ENCODE measurements at places on chromosomes 13 and 19.

- no peak for DNase-seq
Observed at GRCh38 chr19:51359294-51359693, 6.9 kb downstream of the ETFB start.

- DNase-seq, result no peak
Observed at GRCh38 chr19:850221-850978, 1.7 kb upstream of the ELANE start.

- no peak for DNase-seq
Observed at GRCh38 chr19:47350630-47351029, 1.5 kb downstream of the DHX34 start.

GRCh38 chr13:28204043-28204442, 65.7 kb downstream of the PAN3 start:
- no peak for DNase-seq

- no peak for DNase-seq
Observed at GRCh38 chr19:52963247-52963618, 552 bp upstream of the ZNF816 start.

GRCh38 chr13:77139306-77139705, 112.3 kb upstream of the FBXL3 start:
- no peak for DNase-seq

DNA sequence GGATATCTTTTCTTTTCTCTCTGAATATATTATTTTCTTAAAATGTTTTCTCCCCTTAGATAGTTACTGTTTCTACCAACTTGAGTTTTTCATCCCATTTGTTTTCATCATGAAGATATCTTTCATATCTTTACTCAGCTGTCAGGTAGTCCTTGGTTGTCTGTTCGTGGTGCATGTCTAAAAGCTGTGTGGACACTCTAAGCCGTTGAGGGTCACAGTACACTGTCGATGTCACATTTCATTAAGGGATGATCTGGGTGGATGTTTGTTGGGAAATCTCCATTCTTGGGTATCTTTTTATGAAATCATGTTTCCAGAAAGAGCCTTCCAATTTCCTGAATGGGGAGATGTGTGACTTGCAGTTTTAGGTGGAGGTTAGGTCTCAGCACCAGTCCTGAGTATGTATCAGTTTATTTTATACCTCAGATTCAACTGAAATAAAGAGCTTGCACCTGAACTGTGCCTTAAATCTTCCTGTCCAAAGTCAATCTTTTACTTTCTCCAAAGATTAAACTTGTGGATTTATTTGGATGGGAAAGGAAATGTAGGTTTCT, 23.2 kb downstream of the ZMYM2 start:
- DNase-seq, result no peak

DNA sequence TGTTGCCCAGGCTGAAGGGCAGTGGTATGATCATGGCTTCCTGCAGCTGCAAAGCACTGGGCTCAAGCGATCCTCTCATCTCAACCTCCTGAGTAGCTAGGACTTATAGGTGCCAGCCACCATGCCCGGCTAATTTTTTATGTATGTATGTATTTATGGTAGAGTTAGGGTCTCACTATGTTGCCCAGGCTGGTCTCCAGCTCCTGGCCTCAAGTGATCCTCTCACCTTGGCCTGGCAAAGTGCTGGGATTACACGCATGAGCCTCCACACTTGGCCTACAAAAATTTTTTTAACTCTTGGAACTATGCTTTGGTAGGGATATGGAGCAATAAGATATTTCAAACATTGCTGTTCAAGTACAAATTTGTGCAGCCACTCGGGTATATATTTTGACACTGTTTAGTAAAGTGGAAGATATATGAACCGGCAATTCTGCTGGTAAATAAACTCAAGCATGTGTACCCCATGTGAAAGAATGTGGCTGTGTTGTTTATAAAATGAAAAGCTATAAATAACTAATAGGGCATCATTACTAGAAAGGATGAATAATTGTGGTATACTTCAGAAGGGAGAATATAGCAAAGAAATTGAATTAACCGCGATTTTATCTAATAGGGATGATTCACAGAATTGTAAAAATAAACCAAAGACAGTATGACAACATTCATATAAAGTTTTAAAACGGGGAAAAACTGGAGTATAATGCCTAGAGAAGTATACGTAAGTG, 1.1 kb downstream of the ZNF566 start:
- DNase-seq, result no peak

GRCh38 chr13:19587635-19588300, 26.4 kb upstream of the TPTE2 start:
- no peak for DNase-seq

DNA sequence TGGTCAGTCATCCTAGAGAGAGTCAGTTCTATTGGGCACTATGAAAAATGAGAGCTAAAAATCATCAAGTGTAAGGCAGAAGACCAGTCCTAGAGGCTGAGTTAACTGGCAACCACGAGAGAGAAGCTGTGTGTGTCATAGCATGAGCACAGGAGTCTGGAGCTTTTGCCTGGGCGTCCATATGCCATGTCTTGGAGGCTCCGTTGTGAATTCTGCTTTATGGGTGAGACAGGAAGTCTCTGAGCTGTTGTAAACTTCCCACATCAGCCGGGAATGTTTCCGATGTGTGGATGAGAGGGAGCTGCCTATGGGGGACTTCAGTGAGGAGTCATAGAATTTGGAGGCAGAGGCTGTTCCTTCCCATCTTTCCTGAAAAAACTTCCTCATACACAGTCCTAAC, 120.0 kb downstream of the ITGBL1 start:
- no peak for DNase-seq

DNA sequence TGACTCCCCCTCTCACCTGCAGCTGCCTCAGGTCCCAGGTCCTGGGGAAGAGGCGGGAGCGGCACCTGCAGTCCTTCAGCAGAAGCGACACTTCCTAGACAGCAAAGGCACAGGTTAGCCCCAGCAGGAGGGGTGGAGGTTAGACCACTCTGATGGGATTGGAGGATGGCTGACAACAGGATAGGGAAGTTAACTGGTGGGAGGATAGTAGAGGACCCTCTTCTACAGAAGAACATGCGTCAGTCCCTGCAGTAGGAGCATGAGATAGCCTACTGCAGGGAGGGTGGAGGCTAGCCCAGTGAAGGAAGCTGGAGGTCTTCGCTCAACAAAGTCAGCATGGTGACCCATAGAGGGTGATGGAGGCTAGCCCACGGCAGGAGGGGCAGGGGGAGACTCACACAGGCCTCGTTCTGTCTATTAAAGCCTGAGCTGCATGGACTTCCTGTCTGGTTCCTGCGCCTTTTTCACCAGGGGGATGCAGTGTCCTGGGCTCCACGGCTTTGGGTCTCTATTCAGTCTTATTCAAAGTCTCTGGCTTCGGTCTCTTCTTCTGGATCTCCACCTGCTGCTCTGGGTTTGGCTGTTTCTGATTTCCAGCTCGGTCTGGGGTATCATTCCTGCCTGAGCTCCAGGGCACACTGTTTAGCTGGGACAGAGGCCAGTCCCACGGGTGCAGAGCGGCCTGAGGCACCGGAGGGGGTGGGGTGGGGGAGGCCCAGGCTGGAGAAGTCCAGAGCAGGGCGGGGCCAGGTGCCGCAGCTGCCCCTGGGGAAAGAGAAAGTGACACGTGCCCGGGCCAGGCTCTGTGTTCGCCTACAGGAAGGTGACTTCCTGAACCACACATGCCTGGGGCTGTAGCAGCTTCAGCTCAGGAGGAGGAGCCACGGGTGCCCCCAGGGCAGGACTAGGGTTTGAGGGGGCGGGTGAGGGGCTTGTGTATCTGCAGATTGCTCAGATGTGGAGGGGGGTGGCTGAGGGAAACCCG, 7.3 kb downstream of the IFNL3 start:
- peak; percentile 53 for DNase-seq

DNA sequence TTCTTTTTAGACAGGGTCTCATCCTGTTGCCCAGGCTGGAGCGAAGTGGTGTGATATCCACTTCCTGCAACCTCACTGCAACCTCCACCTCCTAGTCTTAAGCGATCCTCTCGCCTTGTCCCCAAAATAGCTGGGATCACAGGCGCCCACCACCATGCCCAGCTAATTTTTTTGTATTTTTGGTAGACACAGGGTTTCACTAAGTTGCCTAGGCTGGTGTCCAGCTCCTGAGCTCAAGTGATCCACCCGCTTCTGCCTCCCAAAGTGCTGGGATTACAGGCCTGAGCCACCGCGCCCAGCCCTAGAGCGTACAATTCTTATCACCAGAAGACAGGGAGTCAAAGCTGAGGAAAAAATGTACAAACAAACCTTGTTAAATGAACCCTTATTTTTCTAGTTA, 4.5 kb upstream of the ELOF1 start:
- DNase-seq, result no peak

DNA sequence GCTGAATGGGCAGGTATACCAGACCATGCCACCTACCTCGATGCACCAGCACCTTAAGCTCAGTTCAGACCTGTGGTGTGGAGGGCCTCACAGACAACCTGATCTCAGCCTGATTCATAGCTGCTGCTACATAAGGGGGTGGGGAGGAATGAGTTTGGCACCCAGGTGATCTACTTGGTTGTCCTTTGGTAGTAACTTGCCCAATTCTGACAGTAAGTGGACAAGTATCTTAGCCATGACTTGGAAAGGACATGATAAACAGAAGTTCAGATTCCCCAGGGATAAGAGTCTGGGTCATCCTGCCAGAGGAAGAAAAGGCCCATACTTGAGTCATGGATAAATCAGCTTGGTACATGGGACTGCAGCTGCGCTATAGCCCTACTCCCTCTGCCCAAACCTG, 28.4 kb upstream of the SOHLH2 start:
- no peak for DNase-seq

GRCh38 chr13:68745502-68745901, 1362.1 kb upstream of the ATXN8OS start:
- DNase-seq, result no peak

- no peak for DNase-seq
Observed at GRCh38 chr19:46580247-46580646, 20.9 kb upstream of the CALM3 start.

GRCh38 chr13:43266936-43267615, 243.7 kb downstream of the DNAJC15 start:
- no peak for DNase-seq

DNA sequence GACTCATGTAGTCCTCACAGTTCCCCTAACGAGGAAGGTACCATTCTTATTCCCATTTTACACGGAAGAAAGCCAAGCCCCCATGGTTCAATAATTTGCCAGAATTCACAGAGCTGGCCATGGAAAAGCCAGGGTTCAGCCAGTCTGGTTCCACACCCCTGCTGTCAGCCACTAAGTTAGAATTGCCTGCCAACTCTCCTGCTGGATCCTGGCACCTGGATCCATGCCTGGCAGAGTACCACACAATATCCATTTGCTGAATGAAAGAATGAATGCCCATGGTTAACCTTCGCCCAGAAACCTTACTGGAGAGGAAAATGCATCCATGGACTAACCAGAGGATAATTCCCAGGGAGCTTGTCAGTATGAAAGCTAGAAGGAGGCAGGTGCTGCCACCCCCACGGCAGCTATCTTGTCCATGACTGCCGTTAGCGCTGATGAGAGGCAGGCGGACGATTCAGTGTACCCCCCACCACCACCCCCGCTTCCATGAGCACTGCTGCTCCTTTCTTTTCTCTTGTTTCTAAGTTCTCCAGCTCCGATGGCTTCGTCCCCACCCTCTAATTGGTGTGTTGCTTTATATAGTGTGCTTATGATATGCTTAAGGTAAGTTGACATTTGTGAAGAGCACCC, 114.5 kb downstream of the SLC7A1 start:
- DNase-seq, result no peak

DNA sequence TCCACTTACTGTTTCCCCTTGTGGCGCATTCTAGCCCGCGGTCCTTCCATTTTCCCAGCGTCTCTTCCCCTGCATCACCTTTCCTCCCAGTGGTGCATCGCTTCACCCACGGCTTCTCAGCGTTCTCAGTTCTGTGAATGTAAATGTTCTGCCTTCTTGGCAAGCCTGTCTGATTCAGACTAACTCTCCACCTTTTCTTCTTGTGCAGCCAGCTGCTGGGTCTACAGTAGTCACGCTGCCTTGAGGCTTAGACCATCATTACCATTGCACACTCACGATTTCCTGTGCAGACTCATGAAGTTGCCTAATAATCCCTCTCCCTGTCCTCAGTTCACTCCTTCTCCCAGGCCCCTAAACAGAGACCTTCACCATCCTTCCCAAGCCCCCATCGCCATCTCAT, 75.0 kb downstream of the DHRS12 start:
- no peak for DNase-seq

- DNase-seq, result no peak
Observed at GRCh38 chr19:51098365-51099046, 9.7 kb downstream of the CTU1 start.

DNA sequence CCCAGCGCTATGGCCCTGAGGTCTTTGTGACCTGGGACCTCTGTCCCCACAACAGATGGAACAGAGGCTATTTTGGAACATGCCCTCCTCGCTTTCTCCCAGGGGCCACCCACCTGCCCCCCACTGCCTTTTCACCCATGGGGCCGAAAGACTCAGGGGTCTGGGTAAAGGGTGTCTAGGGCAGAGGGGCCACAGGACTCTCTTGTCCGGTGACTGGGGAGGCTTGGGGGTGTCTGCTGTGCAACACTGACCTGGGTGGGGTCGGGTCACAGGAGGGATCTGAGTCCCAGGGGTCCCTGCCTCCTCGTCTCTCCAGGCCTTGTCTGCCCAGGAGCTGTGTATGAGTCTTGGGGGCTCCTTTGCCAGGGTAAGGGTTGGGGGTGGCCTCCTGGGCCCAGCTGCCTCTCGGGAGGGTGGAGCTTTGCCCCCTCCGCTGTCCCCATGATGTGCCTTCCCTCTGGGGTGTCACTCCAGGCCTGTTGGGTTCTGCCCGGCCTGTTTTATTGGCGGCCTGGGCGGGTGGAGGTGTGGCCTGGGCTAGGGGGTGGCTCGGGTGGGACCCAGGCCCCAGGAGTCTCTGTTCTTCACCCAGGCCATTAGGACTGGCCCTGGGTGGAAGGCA, 2.1 kb downstream of the ARID3A start:
- DNase-seq, result no peak

GRCh38 chr19:30105727-30106126, 163.7 kb downstream of the URI1 start:
- DNase-seq, result no peak
